IPS DF 6.9 (cell line): ENCODE measurements at places on chromosomes 1 and 21.

DNA sequence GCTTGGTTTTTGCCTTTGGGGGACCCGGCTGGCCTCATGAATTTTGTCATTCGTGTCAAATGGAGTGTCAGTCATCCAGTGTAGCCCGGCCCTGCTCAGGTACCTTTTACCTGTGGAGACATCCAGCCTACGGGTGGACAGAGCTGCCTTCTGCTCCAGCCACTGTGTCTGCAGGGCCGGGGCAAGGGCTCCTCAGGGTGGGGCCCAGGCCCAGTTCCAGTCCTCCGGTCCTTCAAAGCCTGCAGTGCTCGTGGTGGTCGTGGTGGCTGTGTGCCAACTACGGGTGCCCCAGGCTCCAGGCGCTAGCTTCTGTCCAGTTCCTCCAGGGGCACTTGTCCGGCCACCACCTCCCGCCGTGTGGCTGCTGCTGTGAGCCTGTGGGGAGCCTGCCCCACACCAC is 54.8 kb downstream of the TRIM11 start:
- H3K27ac ChIP-seq, result no peak overlapping the region
- no peaks in the 10 kb centered on the region for H3K27me3 ChIP-seq
- H3K4me3 ChIP-seq, result no peak overlapping the region
- H3K36me3 ChIP-seq, result no peaks in the 10 kb centered on the region

DNA sequence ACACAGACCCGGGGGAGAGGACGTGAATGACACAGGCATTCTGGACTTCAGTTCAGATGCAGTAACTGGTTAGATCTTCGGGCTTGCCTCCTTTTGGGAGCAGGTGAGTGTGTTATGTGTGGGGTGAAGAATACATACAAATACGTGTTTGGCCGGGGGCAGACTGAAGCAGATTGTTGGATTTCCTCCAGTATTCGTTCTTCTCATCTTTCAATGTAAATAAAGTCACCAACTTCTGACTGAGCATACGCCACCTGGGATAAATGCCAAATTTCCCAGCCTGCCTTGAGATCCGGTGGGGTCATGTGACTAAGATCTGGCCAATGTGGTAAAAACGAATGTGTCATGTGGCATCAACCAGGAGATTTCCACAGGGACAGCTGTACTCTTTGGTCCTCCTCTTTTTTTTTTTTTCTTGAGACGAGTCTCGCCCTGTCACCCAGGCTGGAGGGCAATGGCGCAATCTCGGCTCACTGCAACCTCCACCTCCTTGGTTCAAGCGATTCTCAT is 189.8 kb downstream of the RGS7 start:
- DNase-seq, result no peak
- H3K27ac ChIP-seq, result no peak overlapping the region
- no peaks in the 10 kb centered on the region for H3K36me3 ChIP-seq
- H3K4me1 ChIP-seq, result peaks cover 2% of the 10 kb centered on the region; the same call in 1 of the 2 replicates
- no peak overlapping the region for H3K4me3 ChIP-seq

DNA sequence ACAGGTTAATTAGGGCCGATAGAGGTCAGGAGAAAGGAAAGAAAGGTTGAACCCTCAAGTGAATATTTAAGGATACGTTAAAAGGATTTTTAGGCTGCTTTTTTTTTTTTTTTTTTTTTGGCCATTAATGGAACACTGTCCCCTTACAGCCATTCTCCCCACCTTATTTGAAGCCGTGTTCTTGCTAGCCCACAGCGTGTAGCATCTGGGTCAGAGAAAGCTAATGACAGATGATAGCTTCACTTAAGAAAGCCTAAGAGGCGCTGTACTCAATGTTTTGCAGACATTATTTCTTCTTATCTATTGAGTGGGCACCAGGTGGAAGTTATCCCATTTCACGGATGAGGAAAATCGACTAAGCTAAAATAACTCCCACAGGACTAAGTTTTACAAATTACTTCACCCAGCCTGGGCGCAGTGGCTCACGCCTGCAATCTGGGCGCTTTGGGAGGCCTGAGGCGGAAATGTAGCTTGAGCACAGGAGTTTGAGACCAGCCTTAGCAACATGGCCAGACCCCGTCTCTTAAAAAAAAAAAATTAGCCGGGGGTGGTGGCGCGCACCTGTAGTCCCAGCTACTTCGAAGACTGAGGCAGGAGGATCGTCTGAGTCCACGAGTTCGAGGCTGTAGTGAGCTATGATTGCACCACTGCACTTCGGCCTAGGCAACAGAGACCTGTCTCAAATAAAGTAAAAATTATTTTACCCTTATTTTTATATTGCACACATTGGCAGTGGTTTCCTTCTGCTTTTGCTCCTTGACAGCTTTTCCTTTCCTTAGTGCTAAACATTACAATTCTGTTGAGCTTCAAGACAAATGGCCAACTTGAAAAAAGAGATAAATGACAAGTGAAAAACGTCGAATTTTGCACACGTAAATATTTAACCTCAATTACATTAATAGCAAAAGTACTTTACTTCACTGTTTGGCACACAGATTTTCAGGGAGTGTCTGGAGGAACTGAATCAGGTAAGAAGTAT is 1.1 kb upstream of the PHTF1 start:
- no peaks in the 10 kb centered on the region for H3K27me3 ChIP-seq
- H3K27ac ChIP-seq, result no peak overlapping the region
- H3K4me3 ChIP-seq, result no peak overlapping the region; the same call in 1 of the 2 replicates
- no peaks in the 10 kb centered on the region for H3K36me3 ChIP-seq

GRCh38 chr1:21325231-21325718 is 35.0 kb upstream of the ECE1 start:
- no peaks in the 10 kb centered on the region for H3K27me3 ChIP-seq
- H3K36me3 ChIP-seq, result no peaks in the 10 kb centered on the region
- H3K4me1 ChIP-seq, result peaks cover 30% of the 10 kb centered on the region
- H3K4me3 ChIP-seq, result no peak overlapping the region
- DNase-seq, result no peak

GRCh38 chr1:183073320-183073719 is 50.1 kb downstream of the LAMC1 start:
- H3K36me3 ChIP-seq, result no peaks in the 10 kb centered on the region
- no peak overlapping the region for H3K27ac ChIP-seq
- H3K4me3 ChIP-seq, result no peak overlapping the region
- no peak for DNase-seq
- H3K4me1 ChIP-seq, result peaks cover 2% of the 10 kb centered on the region
- H3K27me3 ChIP-seq, result no peaks in the 10 kb centered on the region
